Activated naive CD4-positive, alpha-beta T cell treated with anti-CD3 and anti-CD28 coated beads for 36 hours (primary cell): ENCODE measurements at places on chromosomes 13 and 19. TPM values are rescaled to one million over a fixed set of nuclear protein-coding genes. Genes with fewer than 3 reads are reported as not detected.

GRCh38 chr19:57720878-57721277, 6.5 kb downstream of the ZNF671 start:
- H3K4me1 ChIP-seq, result peaks cover 2% of the 10 kb centered on the region
- H3K27ac ChIP-seq, result no peak overlapping the region
- peaks cover 78% of the 10 kb centered on the region for H3K36me3 ChIP-seq
- DNase-seq, result no peak

The SIGLEC14 gene
- not detected for total RNA-seq

GRCh38 chr19:5669212-5669611, 11.1 kb downstream of the MICOS13 start:
- peaks cover 43% of the 10 kb centered on the region for H3K36me3 ChIP-seq
- H3K27me3 ChIP-seq, result no peaks in the 10 kb centered on the region
- no peaks in the 10 kb centered on the region for H3K4me1 ChIP-seq
- no peak overlapping the region for H3K4me3 ChIP-seq
- no peak overlapping the region for H3K27ac ChIP-seq
- DNase-seq, result no peak

The HIPK4 gene
- total RNA-seq, result not detected

- no peak for DNase-seq
- peaks cover 4% of the 10 kb centered on the region for H3K27me3 ChIP-seq
- H3K4me1 ChIP-seq, result no peaks in the 10 kb centered on the region
- no peaks in the 10 kb centered on the region for H3K36me3 ChIP-seq
- no peak overlapping the region for H3K4me3 ChIP-seq
- no peak overlapping the region for H3K27ac ChIP-seq
Observed at GRCh38 chr13:93298713-93299112, 72.1 kb downstream of the GPC6 start.

- H3K4me3 ChIP-seq, result no peak overlapping the region
- no peak overlapping the region for H3K27ac ChIP-seq
- H3K4me1 ChIP-seq, result peaks cover 25% of the 10 kb centered on the region
- no peaks in the 10 kb centered on the region for H3K27me3 ChIP-seq
- no peaks in the 10 kb centered on the region for H3K36me3 ChIP-seq
Observed at GRCh38 chr13:22162889-22163288, 492.0 kb downstream of the FGF9 start.

GRCh38 chr13:25979371-25979770, 72.4 kb downstream of the SHISA2 start:
- H3K4me3 ChIP-seq, result no peak overlapping the region
- H3K27ac ChIP-seq, result no peak overlapping the region
- H3K4me1 ChIP-seq, result peaks cover 17% of the 10 kb centered on the region
- H3K36me3 ChIP-seq, result no peaks in the 10 kb centered on the region
- DNase-seq, result no peak
- no peaks in the 10 kb centered on the region for H3K27me3 ChIP-seq

- H3K4me1 ChIP-seq, result no peaks in the 10 kb centered on the region
- H3K36me3 ChIP-seq, result no peaks in the 10 kb centered on the region
- no peaks in the 10 kb centered on the region for H3K27me3 ChIP-seq
- no peak overlapping the region for H3K4me3 ChIP-seq
- DNase-seq, result no peak
Observed at GRCh38 chr19:30112171-30112570, 170.1 kb downstream of the URI1 start.

GRCh38 chr13:80058626-80059025, 282.3 kb downstream of the SPRY2 start:
- no peaks in the 10 kb centered on the region for H3K36me3 ChIP-seq
- no peak overlapping the region for H3K4me3 ChIP-seq
- H3K27ac ChIP-seq, result no peak overlapping the region
- no peak for DNase-seq

The LAIR2 gene
- 0.69 TPM for total RNA-seq

- no peak for DNase-seq
- H3K4me3 ChIP-seq, result no peak overlapping the region
- H3K27me3 ChIP-seq, result no peaks in the 10 kb centered on the region
- no peak overlapping the region for H3K27ac ChIP-seq
Observed at GRCh38 chr13:79686441-79686840, 205.5 kb downstream of the NDFIP2 start.

DNA sequence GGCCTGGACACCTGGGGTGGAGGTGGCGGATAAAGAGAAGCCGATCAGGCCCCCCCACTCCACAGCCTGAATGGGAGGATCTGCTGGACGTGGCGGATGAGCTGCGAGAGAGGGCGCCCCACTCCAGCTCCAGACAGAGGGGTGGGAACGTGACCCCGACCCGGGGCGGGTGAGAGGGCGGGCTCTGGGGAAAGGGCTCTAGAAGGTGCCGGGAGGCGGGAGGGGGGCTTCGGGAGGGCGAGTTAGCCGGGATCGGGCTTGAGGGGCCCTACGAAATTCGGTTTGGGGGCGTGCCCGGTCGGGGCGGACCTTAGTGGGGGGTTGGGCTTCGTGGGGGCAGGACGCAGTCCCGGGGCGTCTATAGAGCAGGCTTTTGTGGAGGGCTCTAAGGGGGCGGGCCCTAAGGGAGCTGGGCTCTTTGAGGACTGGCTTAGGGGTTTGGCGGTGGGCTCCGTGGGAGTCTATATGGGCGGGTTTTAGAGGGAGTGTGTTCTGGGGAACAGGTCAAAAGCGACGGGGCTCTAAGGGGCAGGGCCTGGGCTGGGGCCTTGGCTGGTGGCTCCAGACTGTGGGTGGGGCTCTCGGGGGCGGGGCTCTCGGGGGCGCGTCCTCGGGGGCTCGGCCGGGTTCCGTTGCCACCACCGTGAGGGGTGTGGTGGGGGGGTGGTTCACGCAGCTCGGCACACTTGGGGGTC, 4.1 kb upstream of the NANOS3 start:
- H3K27me3 ChIP-seq, result peaks cover 10% of the 10 kb centered on the region
- H3K4me3 ChIP-seq, result peak overlapping the region; percentile 41
- H3K27ac ChIP-seq, result no peak overlapping the region
- peak; percentile 38 for DNase-seq

DNA sequence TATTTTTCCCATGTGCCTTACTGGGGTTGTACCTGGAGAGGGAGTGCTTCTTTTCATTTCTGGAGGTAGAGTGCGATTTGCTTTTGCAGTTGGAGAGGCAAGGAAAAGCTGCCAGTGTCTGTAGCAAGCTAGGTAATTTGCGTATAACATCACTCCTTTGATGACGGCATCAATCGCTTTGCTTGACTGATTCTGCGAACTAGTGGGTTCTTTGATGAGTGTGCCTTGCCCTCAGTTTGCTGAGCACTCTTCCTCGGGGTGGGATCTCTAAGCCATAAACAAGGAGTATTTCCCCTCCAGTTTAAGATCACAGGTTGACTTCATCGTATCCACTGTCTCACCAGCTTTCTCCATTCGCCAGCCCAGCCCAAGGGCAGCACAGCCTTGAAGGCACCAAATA, 344.5 kb downstream of the KCNRG start:
- H3K4me1 ChIP-seq, result peaks cover 39% of the 10 kb centered on the region
- no peak overlapping the region for H3K4me3 ChIP-seq
- peaks cover 5% of the 10 kb centered on the region for H3K27me3 ChIP-seq
- no peak overlapping the region for H3K27ac ChIP-seq
- no peaks in the 10 kb centered on the region for H3K36me3 ChIP-seq

- DNase-seq, result no peak
- peaks cover 4% of the 10 kb centered on the region for H3K36me3 ChIP-seq
Observed at GRCh38 chr13:109779876-109780510, 6.4 kb downstream of the IRS2 start.

The ALDH16A1 gene
- total RNA-seq, result 43.4 TPM

- DNase-seq, result no peak
- H3K4me1 ChIP-seq, result peaks cover 42% of the 10 kb centered on the region
- no peaks in the 10 kb centered on the region for H3K36me3 ChIP-seq
- H3K27ac ChIP-seq, result no peak overlapping the region
Observed at GRCh38 chr19:7006135-7006704, 15.0 kb downstream of the MBD3L2B start.

DNA sequence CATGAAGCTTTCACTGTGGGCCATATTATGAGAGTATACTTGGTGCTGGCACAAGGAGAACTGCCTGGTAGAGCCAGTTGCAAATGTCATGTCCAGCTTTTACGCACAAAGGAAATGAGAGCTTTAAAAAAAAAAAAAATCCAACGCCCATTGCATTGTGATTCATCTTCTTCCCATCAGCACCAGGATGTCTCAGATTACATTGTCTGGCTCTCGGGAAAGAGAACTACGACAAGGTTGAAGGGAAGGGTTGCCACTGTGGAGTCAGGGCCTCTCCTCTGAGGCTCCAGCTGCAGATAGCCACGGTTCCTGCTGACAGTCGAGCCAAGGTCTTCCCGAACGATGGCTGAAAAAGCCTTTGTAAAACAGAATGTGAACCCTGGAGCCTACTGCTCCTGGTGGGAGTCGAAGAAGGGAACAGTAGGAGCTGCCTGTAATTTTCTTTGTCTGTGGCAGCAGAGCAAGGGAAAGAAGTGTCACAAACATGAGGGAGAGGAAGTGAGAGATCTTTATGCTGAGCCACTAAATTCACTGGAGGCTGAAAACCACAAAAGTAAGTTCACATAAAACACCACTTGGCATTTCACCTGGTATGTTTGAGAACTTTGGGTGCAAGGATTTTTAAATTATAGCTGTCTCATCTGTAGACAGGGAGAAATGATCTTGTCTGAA, 704.7 kb downstream of the DIAPH3 start:
- no peak overlapping the region for H3K27ac ChIP-seq
- no peak overlapping the region for H3K4me3 ChIP-seq
- peaks cover 8% of the 10 kb centered on the region for H3K27me3 ChIP-seq
- peaks cover 6% of the 10 kb centered on the region for H3K4me1 ChIP-seq
- H3K36me3 ChIP-seq, result no peaks in the 10 kb centered on the region
- DNase-seq, result no peak

DNA sequence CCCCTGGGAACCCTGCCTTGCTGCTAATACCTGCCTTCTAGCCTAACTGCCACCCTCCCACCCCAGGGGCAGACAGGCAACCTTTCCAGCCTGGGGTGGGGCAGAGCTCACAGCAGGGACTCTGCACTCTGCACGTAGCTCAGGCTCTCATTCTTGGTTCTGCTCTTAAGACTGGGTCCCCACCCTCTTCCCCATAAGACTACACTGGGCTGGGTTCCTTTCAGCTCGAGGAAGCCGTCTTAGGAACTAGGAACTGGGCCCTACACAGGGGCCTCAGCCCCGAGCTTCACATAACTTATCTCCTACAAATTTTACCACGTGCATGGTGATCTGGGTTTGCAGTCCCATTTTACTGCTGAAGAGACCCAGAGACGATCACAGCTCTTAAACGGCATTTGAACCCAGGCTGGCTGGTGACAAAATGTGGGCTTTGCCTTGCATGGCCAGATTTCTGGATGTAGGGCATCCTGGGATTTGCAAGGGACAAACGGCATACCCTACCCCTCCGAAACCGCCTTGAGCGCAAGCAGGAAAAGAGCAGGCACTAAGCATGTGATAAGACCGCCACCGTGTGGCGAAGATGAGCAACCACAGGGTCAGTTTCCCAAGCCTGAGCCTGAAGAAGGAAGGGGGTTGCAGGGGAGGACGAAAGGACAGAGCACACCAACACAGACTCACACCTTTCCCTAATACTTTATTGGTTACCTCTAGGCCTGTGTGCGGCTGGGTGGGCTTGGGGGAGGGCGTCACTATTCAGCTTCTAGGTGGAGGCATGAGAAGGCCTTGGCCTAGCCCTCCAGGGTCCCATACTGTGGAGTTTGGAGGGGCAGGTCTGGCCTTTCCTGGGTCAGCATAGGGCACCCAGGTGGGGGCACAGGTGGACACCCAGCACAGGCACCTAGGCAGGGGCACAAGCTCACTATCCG, 5.1 kb downstream of the JUNB start:
- H3K36me3 ChIP-seq, result peaks cover 23% of the 10 kb centered on the region
- peak; percentile 84 for DNase-seq
- H3K4me3 ChIP-seq, result peak overlapping the region; percentile 67
- peak overlapping the region; percentile 74 for H3K27ac ChIP-seq
- H3K4me1 ChIP-seq, result peaks cover 40% of the 10 kb centered on the region

The ACP7 gene
- not detected for total RNA-seq

The CEACAM1 gene
- total RNA-seq, result 3.1 TPM

- no peak overlapping the region for H3K27ac ChIP-seq
- H3K27me3 ChIP-seq, result no peaks in the 10 kb centered on the region
- H3K4me3 ChIP-seq, result no peak overlapping the region
- peaks cover 1% of the 10 kb centered on the region for H3K36me3 ChIP-seq
- no peak for DNase-seq
Observed at GRCh38 chr13:55553701-55554100, 1587.0 kb upstream of the PRR20A start.

The RUBCNL gene
- 3.7 TPM for total RNA-seq

The IL17D gene
- total RNA-seq, result 0.20 TPM

DNA sequence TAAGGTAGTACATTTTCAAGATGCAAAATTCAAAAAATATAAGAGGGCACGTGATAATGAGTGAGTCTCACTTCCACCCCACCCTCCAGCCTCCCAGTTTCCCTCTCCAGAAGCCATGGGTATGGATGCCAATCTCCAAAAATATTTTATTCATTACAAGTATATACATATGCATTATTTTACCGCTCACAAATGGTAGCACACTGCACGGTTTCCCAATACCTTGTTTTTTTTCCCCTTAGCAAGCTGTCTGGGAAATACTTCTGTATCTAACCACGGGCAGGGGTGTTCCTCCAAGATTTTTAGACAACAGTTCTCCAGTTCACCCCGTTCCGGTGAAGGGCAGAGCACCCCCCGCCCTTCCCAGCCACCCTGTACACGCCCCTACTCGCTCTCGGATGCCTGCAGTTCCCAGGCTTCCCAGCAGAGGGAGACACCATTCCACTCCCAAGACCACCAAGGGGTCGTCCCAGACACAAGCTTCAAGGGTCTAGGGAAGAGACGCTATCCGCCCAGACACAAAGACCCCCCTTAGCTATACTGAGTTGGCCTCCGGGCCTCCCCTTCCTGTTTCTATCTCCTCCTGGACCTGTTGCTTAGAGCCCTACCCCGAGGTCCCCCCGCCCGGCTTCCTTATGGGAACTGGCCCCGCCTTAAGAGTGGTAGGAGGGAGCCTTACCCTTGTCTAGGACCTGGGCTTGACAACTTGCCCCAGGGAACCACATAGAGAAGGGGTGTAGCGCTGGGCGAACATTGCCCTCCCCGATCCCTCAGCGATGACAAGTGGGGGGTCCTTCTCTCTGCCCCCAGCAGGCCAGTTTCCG, 1.1 kb upstream of the FXYD3 start:
- H3K36me3 ChIP-seq, result no peaks in the 10 kb centered on the region
- no peak overlapping the region for H3K4me3 ChIP-seq
- peaks cover 4% of the 10 kb centered on the region for H3K4me1 ChIP-seq

DNA sequence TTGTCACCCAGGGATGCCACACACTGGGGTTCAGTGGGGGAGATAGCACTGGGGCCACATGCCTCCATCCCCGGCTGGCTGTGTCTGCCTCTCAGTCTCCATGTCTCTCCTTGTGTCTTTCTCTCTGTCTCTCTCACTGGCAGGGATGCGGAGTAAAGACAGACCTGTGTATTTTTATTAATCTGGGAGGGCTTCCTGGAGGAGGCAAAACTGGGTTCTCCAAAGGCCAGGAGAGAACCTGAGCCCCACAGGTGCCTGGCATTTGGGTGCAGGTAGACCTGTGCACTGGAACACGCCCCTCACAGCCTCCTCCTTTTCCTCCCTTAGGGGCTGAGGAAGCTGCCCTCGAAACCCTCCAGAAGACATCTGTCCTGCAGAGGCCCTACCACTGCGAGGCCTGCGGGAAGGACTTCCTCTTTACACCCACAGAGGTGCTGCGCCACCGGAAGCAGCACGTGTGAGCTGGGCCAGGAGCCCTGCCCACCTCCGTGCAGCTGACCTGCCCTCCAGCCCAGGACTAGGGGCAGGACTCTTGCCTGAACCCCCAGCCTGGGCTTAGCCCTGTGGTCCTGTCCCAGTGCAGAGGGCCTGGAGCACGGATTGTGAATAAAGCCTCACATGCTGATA, 32.7 kb downstream of the DHX34 start:
- peaks cover 16% of the 10 kb centered on the region for H3K4me1 ChIP-seq
- H3K36me3 ChIP-seq, result peaks cover 23% of the 10 kb centered on the region
- peak; percentile 10 for DNase-seq
- H3K27ac ChIP-seq, result peak overlapping the region; percentile 53
- no peak overlapping the region for H3K4me3 ChIP-seq
